Activated naive CD8-positive, alpha-beta T cell treated with anti-CD3 and anti-CD28 coated beads, Interleukin-2, amount 10 ng/mL, durations not matched to agents 7 days and 5 days (primary cell): ENCODE measurements at places on chromosomes 1 and 21. TPM values are rescaled to one million over a fixed set of nuclear protein-coding genes. Genes with fewer than 3 reads are reported as not detected.

MAGI3 gene
- 5.8 TPM for total RNA-seq

CLCA4 gene
- not detected for total RNA-seq

DCST1 gene
- not detected for total RNA-seq

PSMD4 gene
- total RNA-seq: 170 TPM

FMO3 gene
- not detected for total RNA-seq

TNFRSF9 gene
- 2.7 TPM for total RNA-seq

NAXE gene
- 53.8 TPM for total RNA-seq

B3GALT2 gene
- total RNA-seq: 7.1 TPM

GRCh38 chr1:109499661-109500536, 6.0 kb downstream of the CYB561D1 start:
- peaks cover 79% of the 10 kb centered on the region for H3K4me1 ChIP-seq
- peaks cover 22% of the 10 kb centered on the region for H3K36me3 ChIP-seq
- H3K27me3 ChIP-seq: no peaks in the 10 kb centered on the region
- peak overlapping the region; percentile 81 for H3K4me3 ChIP-seq

GRCh38 chr21:39118061-39118460, 65.2 kb downstream of the PSMG1 start:
- no peak overlapping the region for H3K4me3 ChIP-seq
- no peak for DNase-seq
- peaks cover 2% of the 10 kb centered on the region for H3K36me3 ChIP-seq

- H3K36me3 ChIP-seq: no peaks in the 10 kb centered on the region
- H3K4me3 ChIP-seq: no peak overlapping the region
- no peaks in the 10 kb centered on the region for H3K27me3 ChIP-seq
- no peaks in the 10 kb centered on the region for H3K4me1 ChIP-seq
Observed at GRCh38 chr21:16504281-16504680, 774.5 kb downstream of the USP25 start.

- H3K36me3 ChIP-seq: no peaks in the 10 kb centered on the region
- H3K27me3 ChIP-seq: peaks cover 22% of the 10 kb centered on the region
- no peak overlapping the region for H3K27ac ChIP-seq
- DNase-seq: no peak
- H3K4me1 ChIP-seq: no peaks in the 10 kb centered on the region
Observed at GRCh38 chr1:230819976-230820375, 48.3 kb downstream of the C1orf198 start.

DNA sequence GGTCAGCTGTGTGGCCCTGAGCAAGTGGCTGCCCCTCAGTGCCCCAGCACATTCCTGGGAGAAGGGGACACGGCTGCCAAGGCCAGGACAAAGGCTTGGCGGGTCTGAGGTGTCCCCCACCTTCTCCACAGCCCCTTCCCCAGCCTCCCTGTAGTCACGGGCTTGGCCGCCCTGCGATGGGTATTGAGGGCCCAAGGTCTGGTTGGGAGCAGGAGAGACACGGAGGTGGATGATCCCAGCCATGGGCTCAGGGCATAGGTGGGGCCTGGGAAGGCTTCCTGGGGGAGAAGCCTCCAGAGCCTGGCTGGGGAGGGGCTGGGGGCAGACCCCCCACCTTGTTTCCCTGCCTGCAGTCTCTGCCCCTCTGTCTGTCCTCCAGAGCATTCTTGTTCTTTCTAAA, 27.0 kb downstream of the TTC39A start:
- no peaks in the 10 kb centered on the region for H3K27me3 ChIP-seq
- H3K36me3 ChIP-seq: peaks cover 1% of the 10 kb centered on the region
- no peak overlapping the region for H3K4me3 ChIP-seq
- no peak for DNase-seq

GRCh38 chr1:32724678-32725614, 22.4 kb upstream of the SYNC start:
- H3K4me3 ChIP-seq: peak overlapping the region; percentile 40
- H3K4me1 ChIP-seq: peaks cover 11% of the 10 kb centered on the region
- no peak for DNase-seq
- no peaks in the 10 kb centered on the region for H3K36me3 ChIP-seq
- peak overlapping the region; percentile 58 for H3K27ac ChIP-seq

- H3K4me3 ChIP-seq: no peak within 1 kb of the TSS
- peaks cover 2% of the 10 kb centered on the region for H3K27me3 ChIP-seq
- no peaks in the 10 kb centered on the region for H3K36me3 ChIP-seq
- no peak for DNase-seq
- no peaks in the 10 kb centered on the region for H3K4me1 ChIP-seq
Observed at GRCh38 chr21:44637018-44637850, at the start of gene KRTAP10-10. TSS of gene KRTAP10-10 (plus strand) at chr21:44637356. CDS start at chr21:44637418, 62 bp downstream.

GRCh38 chr1:215599418-215600074, 32.4 kb downstream of the KCTD3 start:
- no peak overlapping the region for H3K4me3 ChIP-seq
- H3K4me1 ChIP-seq: no peaks in the 10 kb centered on the region
- H3K27me3 ChIP-seq: no peaks in the 10 kb centered on the region
- peaks cover 5% of the 10 kb centered on the region for H3K36me3 ChIP-seq

GRCh38 chr1:50949286-50949982, 10.6 kb downstream of the FAF1 start:
- peaks cover 26% of the 10 kb centered on the region for H3K36me3 ChIP-seq
- no peak overlapping the region for H3K27ac ChIP-seq
- H3K4me3 ChIP-seq: no peak overlapping the region
- H3K4me1 ChIP-seq: peaks cover 8% of the 10 kb centered on the region

DNA sequence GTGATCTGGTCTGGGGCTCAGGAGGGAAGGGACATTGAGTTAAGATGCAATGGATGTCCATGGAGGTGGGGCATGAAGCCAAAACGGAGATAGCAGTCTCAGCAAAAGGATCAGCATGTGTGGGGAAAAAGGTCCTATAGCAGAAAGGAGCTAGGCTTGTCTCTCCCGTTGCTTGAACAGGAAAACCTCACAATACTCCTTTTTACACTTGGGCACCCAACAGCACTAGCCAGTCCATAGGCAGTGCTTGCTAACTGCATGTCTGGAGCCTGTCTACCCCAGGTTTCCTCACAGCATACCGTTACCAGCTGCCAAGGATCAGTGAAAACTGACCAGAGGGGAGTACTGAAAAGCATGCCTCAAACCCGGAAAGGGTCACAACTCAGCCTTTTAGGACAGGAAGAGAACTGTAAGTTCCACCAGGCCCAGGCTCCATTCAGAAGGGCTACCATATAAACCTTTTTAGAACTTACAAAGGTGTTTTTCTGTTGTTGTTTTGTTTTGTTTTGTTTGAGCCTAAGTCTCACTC, 78.6 kb downstream of the JAK1 start:
- H3K4me3 ChIP-seq: no peak overlapping the region
- H3K4me1 ChIP-seq: peaks cover 63% of the 10 kb centered on the region
- no peak overlapping the region for H3K27ac ChIP-seq
- no peaks in the 10 kb centered on the region for H3K27me3 ChIP-seq
- no peak for DNase-seq
- peaks cover 21% of the 10 kb centered on the region for H3K36me3 ChIP-seq

DNA sequence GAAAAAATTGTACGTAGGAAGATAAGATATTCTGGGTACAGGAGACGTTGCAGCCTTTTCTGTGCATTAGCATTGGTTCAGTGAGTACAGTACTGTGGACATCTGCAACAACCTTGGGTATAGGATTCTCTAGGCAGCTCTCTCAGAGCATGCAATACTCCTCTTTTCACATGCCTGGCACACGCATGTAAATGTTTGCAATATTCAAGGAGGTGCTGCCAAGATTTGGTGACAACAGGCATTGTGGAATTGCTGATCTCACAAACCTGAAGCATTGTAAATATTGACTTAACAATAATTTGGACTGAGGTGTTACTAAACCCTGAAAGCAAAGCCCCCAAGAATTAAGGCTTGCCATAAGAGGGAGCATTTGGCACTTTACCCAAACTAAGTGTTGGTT, 126.8 kb downstream of the GRIK1 start:
- H3K36me3 ChIP-seq: no peaks in the 10 kb centered on the region
- H3K27me3 ChIP-seq: peaks cover 6% of the 10 kb centered on the region
- H3K4me1 ChIP-seq: no peaks in the 10 kb centered on the region
- no peak for DNase-seq
- H3K4me3 ChIP-seq: no peak overlapping the region

DNA sequence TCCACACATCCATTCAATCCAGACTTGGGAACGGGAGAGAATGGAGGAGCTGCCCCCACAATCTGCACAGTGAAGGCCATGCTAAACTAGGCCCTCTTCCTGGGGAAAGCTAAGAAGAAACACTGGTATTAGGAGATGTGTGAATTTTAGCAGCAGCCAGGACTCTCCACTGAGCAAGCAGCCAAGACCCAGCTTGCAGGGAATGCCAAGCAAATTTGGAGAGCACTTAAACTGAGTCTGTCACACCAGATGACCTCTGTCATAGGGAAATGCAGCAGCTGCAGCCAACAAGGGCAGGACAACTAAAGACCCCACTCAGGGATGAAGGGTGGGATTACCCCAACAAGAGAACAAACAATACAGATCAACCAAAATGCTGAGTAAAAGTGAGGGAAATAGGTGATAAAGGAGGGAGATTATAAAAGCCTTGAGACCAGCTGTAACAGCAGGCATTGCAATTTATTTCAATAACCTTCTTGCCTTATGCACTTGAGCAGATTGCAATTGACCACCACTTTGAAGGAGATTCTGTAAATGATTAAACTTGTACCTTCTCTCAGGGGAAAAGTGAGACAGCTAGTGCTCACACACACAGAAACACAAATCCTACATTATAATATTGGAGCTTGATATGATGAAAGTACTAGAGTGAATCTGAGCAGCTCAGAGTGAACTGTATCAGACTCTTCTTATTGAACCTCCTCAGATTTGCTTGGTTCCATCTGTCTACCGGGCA, 2.5 kb upstream of the CLCA1 start:
- no peak for DNase-seq
- no peaks in the 10 kb centered on the region for H3K36me3 ChIP-seq
- H3K4me1 ChIP-seq: no peaks in the 10 kb centered on the region
- no peak overlapping the region for H3K27ac ChIP-seq
- H3K27me3 ChIP-seq: peaks cover 20% of the 10 kb centered on the region

DNA sequence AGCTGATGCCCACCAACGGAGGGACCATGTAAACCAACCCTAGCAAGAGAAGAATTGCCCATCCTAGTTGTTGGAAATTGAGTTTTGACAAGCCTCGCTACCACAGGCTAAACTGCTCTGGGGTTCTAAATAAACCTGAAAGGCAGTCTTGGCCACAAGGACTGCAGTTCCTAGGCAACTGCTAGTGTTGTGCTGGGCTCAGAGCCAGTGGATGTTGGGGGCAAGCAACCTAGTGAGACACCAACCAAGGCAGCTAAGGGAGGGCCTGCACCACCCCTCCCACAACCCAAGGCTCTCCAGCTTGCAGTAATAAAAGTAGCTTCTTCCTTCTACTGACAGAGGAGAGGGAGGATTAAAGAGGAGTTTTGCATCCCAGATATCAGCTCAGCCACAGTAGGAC, 102.4 kb upstream of the PKN2 start:
- no peaks in the 10 kb centered on the region for H3K4me1 ChIP-seq
- no peak for DNase-seq
- no peak overlapping the region for H3K27ac ChIP-seq
- H3K36me3 ChIP-seq: no peaks in the 10 kb centered on the region
- no peak overlapping the region for H3K4me3 ChIP-seq

GRCh38 chr1:209349363-209350308, 233.9 kb upstream of the CAMK1G start:
- no peaks in the 10 kb centered on the region for H3K36me3 ChIP-seq
- H3K27ac ChIP-seq: no peak overlapping the region
- DNase-seq: no peak
- H3K4me1 ChIP-seq: no peaks in the 10 kb centered on the region
- no peak overlapping the region for H3K4me3 ChIP-seq

DNA sequence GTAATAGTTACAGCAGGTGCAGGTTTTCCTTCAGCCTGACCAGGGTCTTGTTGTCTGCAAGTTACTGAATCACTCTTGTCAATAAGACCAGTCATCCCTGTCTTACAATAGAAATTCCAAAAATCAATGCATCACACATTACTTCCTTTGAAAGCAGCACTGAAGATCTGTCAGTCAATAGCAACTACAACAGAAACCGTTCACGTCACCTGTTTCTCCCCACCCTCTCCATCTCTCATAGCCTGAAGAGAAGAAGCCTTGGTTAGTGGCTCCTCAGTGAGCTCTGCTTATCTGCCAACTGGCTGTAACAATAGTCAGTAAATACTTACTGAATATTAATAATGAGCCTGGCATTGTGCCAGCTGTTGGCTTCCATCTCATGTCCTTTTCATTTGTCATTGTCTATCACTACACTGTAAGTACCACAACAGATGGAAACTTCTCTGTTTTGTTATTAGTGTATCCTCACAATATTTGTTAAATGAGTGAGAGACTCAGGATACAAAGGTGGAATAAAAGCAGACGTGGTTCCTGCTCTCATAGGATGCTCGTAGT, 195.2 kb downstream of the S1PR1 start:
- H3K4me1 ChIP-seq: peaks cover 1% of the 10 kb centered on the region
- peaks cover 15% of the 10 kb centered on the region for H3K27me3 ChIP-seq
- H3K36me3 ChIP-seq: peaks cover 3% of the 10 kb centered on the region
- no peak overlapping the region for H3K27ac ChIP-seq

- H3K4me1 ChIP-seq: no peaks in the 10 kb centered on the region
- peaks cover 33% of the 10 kb centered on the region for H3K27me3 ChIP-seq
- H3K36me3 ChIP-seq: no peaks in the 10 kb centered on the region
- H3K4me3 ChIP-seq: no peak overlapping the region
Observed at GRCh38 chr1:40105028-40105427, 8.0 kb upstream of the PPT1 start.

- no peaks in the 10 kb centered on the region for H3K27me3 ChIP-seq
- H3K4me1 ChIP-seq: peaks cover 42% of the 10 kb centered on the region
- peak overlapping the region; percentile 89 for H3K4me3 ChIP-seq
- peak overlapping the region; percentile 13 for H3K27ac ChIP-seq
Observed at GRCh38 chr1:100354971-100355394, 2.7 kb downstream of the CDC14A start.

DNA sequence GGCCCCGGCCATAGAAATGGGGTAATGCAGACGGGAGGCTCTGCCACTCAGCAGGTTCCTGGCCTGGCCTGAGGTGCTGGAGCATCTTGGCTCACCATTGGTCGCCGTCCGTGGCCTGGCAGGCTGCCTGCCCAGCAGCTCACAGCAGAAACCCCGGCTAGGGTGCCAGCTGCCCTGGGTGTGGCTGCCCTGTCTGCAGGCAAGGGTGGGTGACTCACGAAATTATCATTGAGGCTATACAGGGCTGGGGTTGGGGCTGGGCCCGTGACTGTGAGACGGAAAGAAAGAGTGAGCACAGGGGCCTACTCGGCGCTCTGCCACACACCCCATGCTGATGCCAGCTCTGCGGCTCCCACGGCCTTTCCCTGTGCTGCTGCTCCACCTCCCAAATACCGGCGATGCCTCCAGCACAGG, 8.0 kb upstream of the PKP1 start:
- no peak overlapping the region for H3K27ac ChIP-seq
- no peak for DNase-seq
- H3K27me3 ChIP-seq: peaks cover 21% of the 10 kb centered on the region
- no peaks in the 10 kb centered on the region for H3K4me1 ChIP-seq
- no peaks in the 10 kb centered on the region for H3K36me3 ChIP-seq

GRCh38 chr1:158933621-158934020, 2.3 kb downstream of the PYHIN1 start:
- peak overlapping the region; percentile 60 for H3K27ac ChIP-seq
- peaks cover 4% of the 10 kb centered on the region for H3K36me3 ChIP-seq
- peaks cover 8% of the 10 kb centered on the region for H3K27me3 ChIP-seq

DNA sequence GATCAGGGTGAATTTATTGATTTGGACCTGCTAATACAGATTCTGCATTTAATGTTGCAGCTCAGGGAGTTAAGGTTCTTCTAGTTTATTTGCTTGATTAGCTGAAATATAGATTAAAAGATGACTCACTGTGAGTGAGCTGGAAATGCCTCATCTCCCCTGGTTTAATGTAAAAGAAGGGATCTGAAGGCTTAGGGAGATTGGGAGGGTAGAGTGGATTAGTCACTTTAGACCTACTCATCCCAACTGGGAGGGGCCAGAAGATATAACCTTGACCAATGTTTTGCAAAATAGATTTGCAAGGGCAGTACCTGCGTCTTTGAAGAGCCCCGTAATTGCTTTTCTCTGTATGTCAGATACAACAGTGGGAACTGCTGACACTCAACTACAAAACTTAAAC, 922.8 kb upstream of the ADGRL4 start:
- no peaks in the 10 kb centered on the region for H3K4me1 ChIP-seq
- H3K27ac ChIP-seq: no peak overlapping the region
- DNase-seq: no peak
- no peaks in the 10 kb centered on the region for H3K36me3 ChIP-seq
